ENCODE measurements at places on chromosomes 7 and 10.

- DNase-seq, result no peak
Measured at GRCh38 chr10:132207536-132208461, 21.1 kb downstream of the DPYSL4 start.

DNA sequence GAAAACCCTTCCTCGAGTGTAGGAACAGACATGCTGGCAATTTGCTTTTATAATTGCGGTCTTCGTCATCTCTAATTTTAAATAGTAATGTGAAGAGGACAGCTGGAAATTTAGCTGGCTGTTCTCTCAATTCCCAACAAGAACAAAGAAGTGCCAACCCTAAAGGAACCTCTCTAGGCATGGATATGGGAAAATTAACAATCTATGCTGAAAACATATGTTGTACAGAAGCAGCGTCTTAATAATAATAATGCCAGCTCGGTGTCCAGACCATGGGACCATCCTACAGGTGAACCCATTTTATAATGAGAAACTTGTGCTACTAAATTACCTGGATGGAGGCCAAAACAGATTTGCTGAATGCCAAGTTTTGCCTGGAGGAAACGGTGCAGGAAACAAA lies 641.4 kb upstream of the MGMT start:
- DNase-seq, result no peak

- no peak for DNase-seq
Measured at GRCh38 chr7:146741911-146742310, 625.3 kb downstream of the CNTNAP2 start.

DNA sequence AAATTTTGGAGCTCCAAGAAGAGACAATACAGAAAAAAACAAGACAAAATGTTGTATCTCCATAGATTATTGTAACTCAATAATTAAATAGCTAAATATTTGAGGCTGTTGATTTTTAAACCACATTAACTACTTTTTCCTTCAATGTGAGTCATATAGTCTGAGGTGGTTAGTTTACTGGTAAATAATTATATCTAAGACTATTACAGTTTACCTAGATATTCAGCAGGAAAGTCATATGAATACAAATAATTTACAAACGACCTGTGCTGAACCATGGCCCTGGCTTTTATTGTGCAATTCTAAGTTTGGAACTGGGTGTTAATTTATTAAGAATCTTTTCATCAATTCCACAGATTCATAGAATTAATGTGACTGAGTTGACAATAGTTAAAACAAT lies 22.2 kb downstream of the CREB5 start:
- DNase-seq, result no peak

- DNase-seq, result no peak
Measured at GRCh38 chr7:101823096-101823495, 5.7 kb downstream of the CUX1 start.

GRCh38 chr7:49279891-49280290 lies 355.5 kb downstream of the CDC14C start:
- DNase-seq, result no peak

Data from CD4-positive, CD25-positive, alpha-beta regulatory T cell (primary cell).